Activated T-cell treated with anti-CD3 and anti-CD28 coated beads, Interleukin-2, amount 50 U/mL, for 1 hour (primary cell): ENCODE measurements at places on chromosomes 4 and X.

DNA sequence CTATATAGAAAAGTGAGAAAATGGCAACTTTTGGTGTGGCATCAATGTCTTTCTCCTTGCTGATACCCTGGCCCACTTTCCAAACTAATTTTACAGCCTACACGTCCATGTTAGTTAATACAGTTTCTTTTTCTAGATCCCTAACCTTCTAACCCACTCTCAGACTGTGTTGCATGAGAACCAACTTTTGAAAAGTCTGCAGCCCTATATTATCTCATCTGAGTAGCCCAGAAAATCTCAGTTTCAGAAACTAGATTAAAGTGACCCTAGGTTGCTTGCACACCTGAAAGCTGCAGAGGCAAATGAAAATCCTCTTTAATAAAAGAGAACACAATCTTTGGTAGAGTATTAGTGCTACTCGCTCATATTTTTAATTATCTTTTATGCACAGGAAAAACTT, 371.6 kb upstream of the EMCN start:
- no peak for DNase-seq

- DNase-seq = no peak
Observed at GRCh38 chr4:3148926-3149325, 74.4 kb downstream of the HTT start.

GRCh38 chr4:602559-602942, 22.8 kb upstream of the PDE6B start:
- peak; percentile 58 for DNase-seq

- DNase-seq = no peak
Observed at GRCh38 chr4:142861351-142861750, 15.2 kb upstream of the INPP4B start.

GRCh38 chrX:130631011-130631410, 229.2 kb downstream of the RBMX2 start:
- DNase-seq = no peak

- DNase-seq = no peak
Observed at GRCh38 chr4:57442831-57443291, 332.7 kb upstream of the IGFBP7 start.

GRCh38 chr4:164193676-164194075, 560.3 kb upstream of the SMIM31 start:
- no peak for DNase-seq

DNA sequence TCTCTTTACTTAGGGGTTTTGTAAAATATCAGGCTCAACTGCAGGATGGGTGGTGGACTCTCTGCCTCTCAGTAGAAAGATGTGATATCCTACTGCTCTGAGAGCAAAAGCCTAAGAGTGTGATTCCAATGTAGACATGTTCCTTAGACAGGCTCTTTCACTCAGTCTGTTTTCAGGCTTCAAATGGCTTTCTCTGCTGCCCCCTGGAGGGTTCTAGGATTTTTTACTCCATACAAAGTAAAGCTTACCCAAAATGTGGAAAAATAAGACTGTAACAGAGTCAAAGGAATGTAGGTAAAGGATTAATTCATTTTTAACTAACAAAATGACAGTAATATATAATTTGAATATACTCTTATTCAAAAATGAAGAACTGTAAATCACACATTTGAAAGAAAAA, 32.1 kb downstream of the ZGRF1 start:
- no peak for DNase-seq

GRCh38 chrX:123303429-123303828, 119.4 kb downstream of the GRIA3 start:
- DNase-seq = no peak

DNA sequence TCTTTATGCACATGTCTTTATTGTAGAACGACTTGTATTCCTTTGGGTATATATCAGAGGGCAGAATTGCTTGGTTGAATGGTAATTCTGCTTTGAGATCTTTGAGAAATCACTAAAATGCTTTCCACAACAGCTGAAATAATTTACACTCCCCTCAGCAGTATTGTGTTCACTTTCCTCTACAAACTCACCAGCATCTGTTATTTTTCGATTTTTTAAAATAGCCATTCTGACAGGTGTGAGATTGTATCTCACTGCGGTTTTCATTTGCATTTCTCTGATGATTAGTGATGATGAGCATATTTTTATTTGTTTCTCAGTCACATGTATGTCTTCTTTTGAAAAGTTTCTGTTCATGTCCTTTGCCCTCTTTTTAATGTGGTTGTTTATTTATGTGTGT, 459.8 kb downstream of the PABPC4L start:
- DNase-seq = no peak

- no peak for DNase-seq
Observed at GRCh38 chr4:139619644-139620043, 46.0 kb upstream of the MGST2 start.
